Activated CD8-positive, alpha-beta memory T cell treated with anti-CD3 and anti-CD28 coated beads for 48 hours (primary cell): ENCODE measurements at places on chromosomes 2 and 18.
A peak's percentile ranks its signal among the peaks of the same experiment; 100 is the strongest.

GRCh38 chr18:77054288-77054605 lies 78.3 kb downstream of the MBP start:
- DNase-seq, result no peak

- no peak for DNase-seq
Observed at GRCh38 chr2:11985817-11986566, 239.6 kb downstream of the LPIN1 start.

DNA sequence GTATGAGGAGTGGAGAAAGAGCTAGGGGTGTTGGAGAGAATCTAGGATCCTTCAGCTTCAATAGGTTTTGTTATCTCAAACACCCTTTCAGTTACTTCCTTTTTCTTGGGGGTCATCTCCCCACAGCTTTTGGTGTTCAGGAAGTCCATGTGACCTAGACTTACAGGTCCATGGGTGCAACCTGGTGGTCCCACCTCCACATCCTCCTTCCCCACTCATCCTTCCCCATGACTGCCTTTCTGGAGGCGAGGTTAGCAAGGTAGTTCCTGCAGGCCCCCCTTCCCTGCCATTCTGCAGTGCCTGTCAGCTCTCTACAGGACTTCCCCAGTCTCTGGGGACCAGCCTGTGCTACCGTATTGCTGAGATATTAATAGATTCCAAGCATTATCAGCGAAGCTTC lies 107.6 kb downstream of the TMEM17 start:
- no peak for DNase-seq

GRCh38 chr18:9223356-9223755 lies 86.8 kb downstream of the ANKRD12 start:
- no peak for DNase-seq

DNA sequence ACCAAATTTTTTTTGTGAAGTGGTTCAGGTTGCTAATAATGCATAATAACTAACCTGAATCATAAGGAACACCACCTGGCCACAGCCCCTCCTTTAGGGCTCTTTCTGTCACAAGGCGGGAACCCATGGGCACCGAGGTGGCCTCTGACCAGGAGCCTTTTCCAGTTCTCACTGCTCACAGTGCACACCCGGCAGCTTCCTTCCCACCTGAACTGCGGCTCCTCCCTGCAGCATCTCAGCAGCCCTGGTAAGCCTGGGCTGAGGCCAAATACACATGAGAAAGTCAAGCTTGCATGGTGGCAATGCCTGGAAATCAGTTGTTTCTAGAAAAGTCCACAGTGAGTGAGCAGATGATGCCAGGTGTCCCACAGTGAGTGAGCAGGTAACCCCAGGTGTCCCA lies 77.6 kb upstream of the SNTG2 start:
- DNase-seq, result no peak

DNA sequence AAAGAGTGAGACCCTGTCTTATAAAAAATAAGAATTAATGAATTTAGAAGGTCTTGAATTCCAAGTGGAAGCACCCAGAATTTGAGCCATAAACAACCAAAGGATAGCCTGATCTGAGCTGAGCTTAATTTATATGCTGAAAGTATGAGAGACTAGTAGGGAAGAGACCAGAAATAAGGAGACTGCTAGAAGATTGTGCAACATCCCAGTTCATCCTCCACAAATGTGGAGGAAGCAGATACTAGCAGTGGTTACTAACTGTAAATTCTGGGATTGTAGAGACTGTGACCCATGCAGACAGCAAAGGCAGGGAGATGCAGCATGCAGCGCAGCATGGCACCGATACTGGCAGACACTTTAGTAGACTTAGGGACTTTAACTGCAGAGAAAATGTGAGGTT lies 1.5 kb upstream of the SULT1C2 start:
- no peak for DNase-seq

- DNase-seq, result no peak
Observed at GRCh38 chr2:61277756-61278155, 115.8 kb downstream of the C2orf74 start.

GRCh38 chr2:60661073-60661738 lies 94.9 kb upstream of the PAPOLG start:
- DNase-seq, result no peak

GRCh38 chr2:182090486-182090885 lies 104.8 kb downstream of the PPP1R1C start:
- no peak for DNase-seq

- DNase-seq, result no peak
Observed at GRCh38 chr18:34909637-34910364, 131.4 kb upstream of the MAPRE2 start.

GRCh38 chr2:100077456-100077855 lies 64.9 kb downstream of the AFF3 start:
- no peak for DNase-seq

- no peak for DNase-seq
Observed at GRCh38 chr18:45844938-45845337, 19.5 kb downstream of the SIGLEC15 start.

DNA sequence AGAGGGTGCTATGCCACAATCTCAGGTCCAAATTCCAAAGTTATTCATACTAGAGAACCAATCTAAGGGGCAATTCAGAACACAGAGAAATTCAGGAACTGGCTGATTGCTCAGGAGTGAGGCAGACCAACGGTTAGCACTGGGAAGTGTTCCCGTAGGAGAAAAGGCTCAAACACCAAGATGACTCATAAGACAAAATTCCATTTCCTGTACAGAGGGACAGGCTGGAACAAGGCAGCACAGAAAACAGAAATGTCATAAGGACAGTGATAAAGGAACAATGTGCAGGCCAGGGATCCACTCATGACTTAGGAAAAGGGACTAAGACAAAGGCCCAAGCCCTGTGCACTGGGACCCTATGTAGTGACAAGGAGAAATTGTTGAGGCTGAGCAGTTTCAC lies 54.2 kb downstream of the PDE1A start:
- DNase-seq, result no peak

GRCh38 chr2:232611559-232612218 lies 21.7 kb upstream of the EFHD1 start:
- DNase-seq, result peak; percentile 65

DNA sequence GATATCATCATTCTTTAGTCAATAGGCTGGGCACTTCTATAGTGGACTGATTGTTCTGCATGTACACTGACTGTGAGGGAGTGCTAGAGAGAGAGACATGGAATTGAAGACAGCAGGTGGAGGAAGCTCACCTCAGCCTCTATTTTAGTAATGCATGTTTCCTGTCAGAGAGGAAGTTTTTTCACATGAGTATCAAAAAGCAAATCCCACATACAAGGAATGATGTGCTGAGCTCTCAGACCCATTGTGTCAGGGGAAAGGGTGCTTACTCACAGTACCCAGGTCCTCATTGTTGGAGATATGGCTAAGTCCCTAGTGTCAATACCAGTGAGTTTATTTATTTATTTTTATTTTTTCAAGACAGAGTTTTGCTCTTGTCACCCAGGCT lies 9.9 kb upstream of the CDK15 start:
- DNase-seq, result no peak

GRCh38 chr2:128780434-128781080 lies 461.9 kb upstream of the HS6ST1 start:
- no peak for DNase-seq

DNA sequence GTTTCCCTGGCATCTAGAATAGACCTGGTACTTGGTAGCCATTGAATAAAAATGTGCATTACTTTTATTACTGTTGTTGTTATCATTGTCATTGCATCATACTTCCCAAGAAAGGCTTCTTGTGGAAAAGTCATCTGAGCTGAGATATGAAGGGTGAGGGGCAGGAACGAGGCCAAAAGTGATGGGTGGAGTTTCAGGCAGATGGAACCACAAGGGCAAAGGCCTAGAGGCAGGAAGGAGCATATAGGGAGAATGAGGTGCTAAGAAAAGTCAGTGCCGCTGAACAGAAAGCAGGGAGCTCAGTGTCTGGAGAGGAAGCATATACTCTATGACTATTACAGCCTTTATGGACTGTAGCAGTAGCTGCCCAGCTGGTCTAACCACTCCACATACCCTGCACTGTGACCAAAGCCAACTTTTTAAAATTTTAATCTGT lies 219.3 kb downstream of the SPP2 start:
- no peak for DNase-seq

GRCh38 chr2:68719912-68720311 lies 14.7 kb upstream of the ARHGAP25 start:
- DNase-seq, result no peak

- DNase-seq, result no peak
Observed at GRCh38 chr2:101843471-101843870, 146.0 kb downstream of the MAP4K4 start.

- DNase-seq, result no peak
Observed at GRCh38 chr2:155630760-155631159, 701.8 kb downstream of the NR4A2 start.

GRCh38 chr2:101706121-101706818 lies 8.8 kb downstream of the MAP4K4 start:
- no peak for DNase-seq

GRCh38 chr2:240256704-240257637 lies 116.5 kb upstream of the OTOS start:
- DNase-seq, result no peak

DNA sequence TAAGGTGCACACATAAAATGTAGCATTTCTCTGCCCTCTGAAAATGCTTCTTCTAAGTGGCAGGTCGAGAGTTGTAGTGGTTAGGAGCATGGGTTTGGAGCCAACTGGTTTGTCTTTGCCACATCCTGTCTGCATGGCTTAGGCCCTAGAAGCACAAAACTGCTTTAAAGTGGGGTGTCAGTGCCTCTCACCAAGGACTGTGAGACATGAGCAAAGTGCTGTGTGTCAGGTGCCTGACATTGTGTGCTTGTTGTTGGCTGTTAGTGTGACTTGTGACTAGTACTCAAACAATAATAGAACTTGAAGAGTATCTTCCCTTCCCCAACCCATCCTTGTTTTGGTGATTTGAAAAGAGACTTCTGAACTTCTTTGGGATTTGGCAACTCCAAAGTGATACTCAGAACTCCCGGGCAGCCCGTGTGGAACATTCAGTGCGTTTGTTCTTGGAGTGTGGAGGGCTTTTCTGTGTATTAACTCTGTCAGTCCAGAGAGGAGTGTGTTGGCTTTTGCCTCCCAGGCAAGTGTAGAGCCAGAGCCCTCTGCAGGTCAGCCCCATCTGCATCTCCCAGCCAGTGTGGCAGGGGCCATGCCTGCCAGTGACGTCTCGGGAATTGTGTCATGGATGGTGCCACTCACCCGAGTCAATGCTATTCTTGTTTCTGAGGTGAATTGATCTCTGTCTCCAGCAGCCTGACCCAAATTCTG lies 5.0 kb downstream of the MGAT5 start:
- DNase-seq, result no peak

GRCh38 chr2:239326831-239327535 lies 73.8 kb downstream of the HDAC4 start:
- peak; percentile 42 for DNase-seq

DNA sequence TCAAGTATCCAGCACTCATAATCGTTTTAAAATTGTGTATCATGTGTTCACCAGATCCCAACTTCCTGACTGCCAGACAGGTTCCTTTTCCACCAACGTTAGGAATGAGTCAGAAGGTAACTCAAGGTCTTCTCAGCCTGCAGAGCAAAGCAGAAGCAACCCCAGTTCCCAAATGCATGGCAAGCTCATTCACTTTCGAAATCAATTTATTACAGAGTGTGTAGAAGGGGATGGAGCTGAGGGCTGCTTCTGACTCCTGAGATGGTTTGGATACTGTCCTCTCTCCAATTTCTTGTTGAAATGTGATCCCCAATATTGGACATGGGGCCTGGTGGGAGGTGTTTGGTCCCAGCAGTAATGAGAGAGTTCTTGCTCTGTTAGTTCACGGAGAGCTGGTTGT lies 114.5 kb downstream of the PIEZO2 start:
- no peak for DNase-seq

DNA sequence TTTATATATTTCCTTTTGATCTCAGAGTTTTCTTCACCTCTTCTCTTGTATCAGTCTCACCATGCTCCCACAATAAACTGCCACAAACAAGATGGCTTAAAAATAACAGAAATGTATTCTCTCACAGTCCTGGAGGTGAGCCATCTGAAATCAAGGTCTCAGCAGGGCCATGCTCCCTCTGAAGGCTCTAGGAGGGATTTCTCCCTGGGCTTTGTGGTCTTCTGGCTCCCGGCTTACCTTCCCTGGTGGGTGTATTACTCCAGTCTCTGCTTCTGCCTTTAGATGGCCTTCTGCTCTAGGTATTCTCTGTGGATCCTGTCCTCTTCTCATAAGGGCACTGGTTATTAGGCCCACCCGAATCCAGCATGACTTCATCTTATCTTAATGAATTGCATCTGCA lies 994.7 kb upstream of the POU3F3 start:
- no peak for DNase-seq

- DNase-seq, result no peak
Observed at GRCh38 chr2:3986530-3987258, 283.3 kb downstream of the DCDC2C start.

GRCh38 chr2:153417077-153417476 lies 61.5 kb downstream of the RPRM start:
- no peak for DNase-seq

DNA sequence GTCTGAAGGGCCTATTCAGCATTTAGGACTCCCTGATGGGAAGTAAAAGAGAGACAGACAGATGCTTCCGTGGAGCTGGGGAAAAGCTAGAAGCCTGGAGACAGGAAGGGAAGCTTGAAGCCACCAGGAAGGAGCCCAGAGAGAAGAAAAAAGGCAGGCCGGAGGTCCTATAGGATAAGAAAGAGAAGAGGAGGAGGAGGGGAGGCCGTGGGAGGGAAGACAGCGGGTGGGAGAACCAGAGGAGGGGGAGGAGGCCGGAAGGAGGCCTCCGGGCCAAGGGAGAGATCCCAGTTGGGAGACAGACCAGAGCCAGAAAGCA lies 107.1 kb upstream of the PKDCC start:
- no peak for DNase-seq

- DNase-seq, result no peak
Observed at GRCh38 chr2:207812058-207812725, 42.5 kb upstream of the FZD5 start.

- no peak for DNase-seq
Observed at GRCh38 chr2:78553866-78554647, 471.4 kb upstream of the REG3G start.

DNA sequence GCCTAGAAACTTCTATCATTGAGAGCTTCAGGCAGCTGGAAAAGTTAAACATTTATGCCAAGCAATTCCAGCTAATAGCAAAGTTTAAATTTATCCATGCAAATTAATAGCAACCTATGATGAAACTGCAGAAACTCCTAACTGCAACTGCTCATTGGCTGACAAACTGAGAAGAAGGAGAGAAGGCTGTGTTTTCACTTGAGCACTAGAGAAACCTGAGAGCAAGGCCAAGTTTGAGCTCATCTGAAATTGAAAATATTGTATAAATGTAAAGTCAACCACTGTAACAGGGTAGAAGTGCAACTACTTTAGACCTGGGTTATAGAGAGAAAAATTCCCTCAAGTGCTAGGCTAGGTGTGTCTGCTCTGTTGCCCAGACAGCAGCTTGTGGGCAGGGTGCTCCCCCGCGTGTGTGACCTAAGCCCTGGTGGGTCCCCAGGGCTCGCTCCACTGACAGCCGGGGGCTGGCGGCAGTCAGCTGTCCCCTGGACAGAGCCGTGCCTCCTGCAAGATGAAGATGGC lies 50.2 kb downstream of the CABYR start:
- DNase-seq, result no peak
